ENCODE measurements at places on chromosomes 6 and 20. TPM values are rescaled to one million over a fixed set of nuclear protein-coding genes. Genes with fewer than 3 reads are reported as not detected.

GRCh38 chr6:90940812-90941481 lies 354.1 kb upstream of the MAP3K7 start:
- DNase-seq: no peak

DNA sequence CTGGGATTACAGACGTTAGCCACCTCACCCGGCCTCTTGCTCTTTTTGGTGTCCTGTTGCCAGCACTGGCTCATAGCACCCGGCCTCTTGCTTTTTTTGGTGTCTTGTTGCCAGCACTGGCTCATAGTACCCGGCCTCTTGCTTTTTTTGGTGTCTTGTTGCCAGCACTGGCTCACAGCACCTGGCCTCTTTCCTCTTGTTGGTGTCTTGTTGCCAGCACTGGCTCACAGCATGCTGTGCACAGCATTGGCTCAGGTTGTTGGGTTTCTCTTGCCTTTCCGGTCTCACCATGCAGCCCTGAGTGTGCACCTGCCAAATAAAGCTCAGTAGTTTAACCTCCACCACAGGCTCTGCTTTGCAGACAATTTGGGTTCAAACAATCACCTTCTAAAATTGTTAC lies 208.2 kb downstream of the THBS2 start:
- DNase-seq: no peak

DNA sequence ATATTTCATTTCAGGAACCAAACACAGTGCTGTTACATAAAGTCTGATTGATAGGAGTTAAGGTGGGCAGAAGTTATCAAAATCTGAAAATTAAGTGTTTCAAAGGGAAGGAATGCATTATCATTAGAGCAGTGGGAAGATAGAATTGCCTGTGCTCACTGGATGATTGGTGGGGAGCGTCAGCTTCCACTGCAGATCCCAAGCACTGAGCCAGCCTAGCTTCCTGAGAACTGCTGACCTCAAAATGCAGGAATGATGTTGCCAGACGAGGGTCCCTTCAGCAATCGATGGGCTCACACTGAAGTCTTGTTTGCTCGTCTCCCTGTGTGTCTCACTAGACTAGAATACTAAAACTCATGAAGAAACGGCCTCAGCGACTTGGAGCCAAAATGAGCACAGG lies 110.0 kb upstream of the PHACTR1 start:
- DNase-seq: no peak

- DNase-seq: no peak
These were observed 8.8 kb downstream of the TMEM244 start for GRCh38 chr6:129852257-129852858.

The HLA-DQB1 gene
- 25.5 TPM for total RNA-seq
